Activated CD8-positive, alpha-beta memory T cell treated with anti-CD3 and anti-CD28 coated beads, Interleukin-2, amount 10 ng/mL, durations not matched to agents 7 days and 5 days (primary cell): ENCODE measurements at places on chromosomes 5 and 9.

DNA sequence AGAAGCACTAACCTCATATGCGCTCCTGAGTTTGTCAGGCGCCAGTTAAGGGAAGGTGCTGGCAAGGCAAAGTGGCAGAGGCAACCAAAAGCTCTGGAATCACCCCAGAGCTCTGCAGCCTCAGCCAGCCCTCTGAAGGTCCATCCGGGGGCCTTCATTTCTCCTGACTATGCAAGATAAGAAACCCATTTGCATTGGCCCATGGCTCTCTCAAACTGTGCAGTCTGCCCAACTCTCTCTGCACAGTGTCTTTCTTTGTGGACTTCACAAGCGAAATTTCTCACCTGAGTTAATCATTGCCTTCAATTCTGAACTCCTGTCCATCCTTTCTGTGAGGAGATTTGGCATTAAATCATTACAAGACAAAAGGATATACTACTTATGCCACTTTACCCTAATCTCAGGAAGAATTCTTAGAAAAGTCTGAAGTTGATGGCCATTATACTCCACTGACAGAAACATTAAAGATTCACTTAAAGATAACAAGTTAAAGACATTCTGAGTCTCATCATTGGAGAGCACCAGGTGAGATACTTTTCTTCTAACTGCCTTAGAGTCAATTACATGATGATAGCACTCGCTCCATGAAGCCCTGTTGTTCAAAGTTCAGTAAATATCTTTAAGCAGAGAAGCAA, 235.6 kb downstream of the SPOCK1 start:
- no peak for DNase-seq

- no peak for DNase-seq
These were observed 16.1 kb upstream of the MXD3 start for GRCh38 chr5:177327539-177328522.

DNA sequence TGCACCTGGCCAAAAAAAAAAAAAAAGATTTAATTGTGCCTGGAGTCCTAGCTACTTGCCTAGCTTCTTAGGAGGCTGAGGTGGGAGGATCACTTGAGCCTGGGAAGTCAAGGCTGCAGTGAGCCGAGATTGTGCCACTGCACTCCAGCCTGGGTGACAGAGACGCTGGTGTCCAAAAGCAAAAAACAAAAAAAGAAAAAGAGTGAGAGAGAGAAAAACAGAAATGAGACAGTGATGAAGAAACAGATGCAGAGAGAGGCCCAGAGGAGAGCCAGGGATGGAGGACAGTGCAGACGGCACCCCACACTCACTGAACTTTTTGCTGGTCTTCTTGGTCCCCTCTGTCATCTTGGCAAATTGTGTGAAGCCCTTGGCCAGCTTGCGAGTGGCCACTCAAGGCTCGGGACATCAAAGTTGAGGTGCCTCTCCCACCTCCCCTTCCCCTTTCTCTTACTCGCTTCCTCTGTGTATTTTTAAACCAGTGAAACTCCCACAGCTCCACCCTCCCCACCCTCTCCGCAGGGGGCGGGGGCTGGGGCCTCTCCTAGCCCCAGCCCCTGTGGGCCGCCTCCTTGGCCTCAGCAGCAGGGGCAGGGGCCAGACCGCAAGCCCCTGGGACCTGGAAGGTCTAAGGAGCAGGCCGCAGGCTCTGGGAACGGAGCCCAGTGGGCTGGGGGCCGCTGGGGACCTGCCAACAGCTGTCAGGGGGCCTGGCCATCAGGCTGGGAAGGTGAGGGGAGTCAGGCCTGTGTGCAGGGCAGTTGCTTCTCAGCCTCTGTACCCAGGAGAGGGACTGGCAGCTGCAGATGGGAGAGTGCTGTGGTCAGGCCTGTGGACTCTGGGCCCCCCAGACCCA, at the start of gene SH2D3C:
Gene SH2D3C (minus strand): TSS at position 387 of the 856 bp plus-strand sequence. CDS start 39 bp downstream, at position 348.
- peak; percentile 73 for DNase-seq

DNA sequence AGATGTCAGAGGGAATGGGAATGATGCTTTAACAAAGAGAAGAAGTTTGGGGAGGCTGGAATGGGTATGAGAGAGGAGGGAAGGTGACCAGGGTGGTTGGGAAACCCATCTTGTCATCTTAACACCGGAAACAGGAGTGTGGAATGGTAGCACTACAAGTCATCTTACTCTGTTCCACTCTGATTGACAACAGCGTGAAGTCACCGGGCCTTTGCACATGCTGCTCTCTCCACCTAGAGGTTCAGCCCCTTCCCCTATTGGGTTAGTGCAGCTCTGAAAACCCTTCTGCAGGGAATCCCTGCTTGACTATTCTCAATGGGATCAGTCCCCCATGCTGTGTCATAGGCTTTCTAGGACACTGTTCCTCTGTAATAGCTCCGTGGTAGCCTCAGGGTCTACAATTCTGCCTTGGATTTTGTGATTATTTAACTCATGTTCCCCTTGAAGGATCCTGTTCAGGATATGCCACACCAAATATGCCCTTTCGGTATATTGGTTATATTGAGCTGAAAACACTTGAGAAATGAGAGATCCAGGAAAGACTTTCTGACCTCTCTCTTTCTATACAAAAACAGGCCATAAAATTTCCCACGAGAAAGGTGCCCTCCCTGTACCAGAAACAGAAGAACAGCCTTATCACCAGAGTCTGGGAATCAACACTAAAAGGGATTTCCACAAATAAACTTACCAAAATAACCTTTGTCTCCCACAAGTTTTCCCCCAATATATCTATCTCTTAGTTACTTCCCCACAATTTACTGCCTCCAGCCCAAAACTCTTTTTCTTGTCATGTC, 86.3 kb downstream of the TLE1 start:
- DNase-seq = no peak

DNA sequence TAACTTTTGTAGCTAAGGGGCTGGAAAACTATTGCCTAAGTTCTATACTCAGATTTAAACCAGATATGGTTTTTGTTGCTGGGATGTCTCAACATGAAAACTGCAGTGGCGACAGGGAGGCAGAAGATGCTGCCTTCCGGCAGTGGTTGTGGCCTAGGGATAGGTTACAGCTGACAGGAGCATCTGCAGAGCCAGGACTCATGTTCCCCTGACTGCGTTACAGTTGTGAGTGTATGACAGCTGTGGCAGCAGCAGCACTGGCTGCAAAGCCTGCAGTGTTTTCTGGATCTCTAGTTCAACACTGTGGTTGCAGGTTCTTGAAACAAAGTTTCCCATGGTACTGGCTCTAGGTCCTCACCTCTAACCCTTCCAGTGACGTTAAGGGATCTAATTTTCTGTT, 498.8 kb upstream of the CDH18 start:
- no peak for DNase-seq

- no peak for DNase-seq
These were observed 61.7 kb downstream of the JMY start for GRCh38 chr5:79297661-79298060.

DNA sequence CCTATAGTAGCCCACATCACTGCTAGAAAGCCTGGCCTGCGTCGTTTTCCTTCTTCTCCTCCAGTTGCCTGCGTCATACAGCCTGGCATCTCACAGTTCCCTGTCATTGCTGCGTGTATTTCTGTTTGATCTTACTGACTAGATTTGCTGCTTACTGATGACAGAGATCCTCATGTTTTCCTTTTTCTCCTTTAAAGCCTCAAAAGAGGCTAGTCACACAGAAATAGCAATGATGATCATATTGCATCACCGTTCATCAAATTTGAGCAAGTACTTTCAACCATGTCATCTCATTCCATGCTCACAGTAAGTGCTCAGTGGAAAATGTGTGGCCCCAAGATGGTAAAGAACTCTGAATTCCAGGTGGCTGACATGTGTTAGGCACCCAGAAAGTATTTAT, 76.8 kb downstream of the MVB12B start:
- DNase-seq = no peak

DNA sequence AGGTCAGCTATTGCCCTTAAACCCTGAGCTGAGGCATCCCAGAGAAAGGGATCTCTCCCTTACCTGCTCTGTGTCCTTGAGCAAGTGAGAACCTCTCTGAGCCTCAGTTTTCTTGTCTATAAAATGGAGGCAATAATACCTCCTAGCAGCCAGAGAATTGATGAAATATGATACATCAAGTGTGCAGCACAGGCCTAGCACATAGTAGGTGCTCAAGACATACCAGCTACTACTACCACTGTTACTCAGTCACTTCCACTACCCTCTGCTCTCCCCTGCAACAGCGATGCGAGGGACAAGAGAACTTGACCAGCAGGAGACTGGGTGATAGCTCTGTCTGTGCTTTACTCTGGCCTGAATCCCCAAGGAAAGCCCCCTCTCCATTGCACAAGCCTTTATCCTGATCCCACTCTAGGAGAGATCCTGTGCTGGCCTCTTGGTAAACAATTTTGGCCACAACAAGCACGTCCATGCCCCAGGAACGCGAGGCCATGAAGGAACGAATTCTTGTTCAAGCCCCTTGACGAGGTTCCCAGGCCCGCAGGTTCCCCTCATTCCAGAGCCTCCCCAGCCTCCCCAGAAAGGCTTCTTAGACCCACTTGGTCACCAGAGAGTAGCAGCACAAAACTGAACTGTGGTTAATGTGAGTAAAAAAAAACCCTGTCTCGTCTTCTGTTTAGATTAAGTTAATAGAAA, 39.4 kb downstream of the LRSAM1 start:
- no peak for DNase-seq

- DNase-seq = no peak
These were observed 18.9 kb upstream of the NPR3 start for GRCh38 chr5:32692036-32692746.

GRCh38 chr9:111484572-111484894, 350 bp upstream of the ECPAS start:
- no peak for DNase-seq

DNA sequence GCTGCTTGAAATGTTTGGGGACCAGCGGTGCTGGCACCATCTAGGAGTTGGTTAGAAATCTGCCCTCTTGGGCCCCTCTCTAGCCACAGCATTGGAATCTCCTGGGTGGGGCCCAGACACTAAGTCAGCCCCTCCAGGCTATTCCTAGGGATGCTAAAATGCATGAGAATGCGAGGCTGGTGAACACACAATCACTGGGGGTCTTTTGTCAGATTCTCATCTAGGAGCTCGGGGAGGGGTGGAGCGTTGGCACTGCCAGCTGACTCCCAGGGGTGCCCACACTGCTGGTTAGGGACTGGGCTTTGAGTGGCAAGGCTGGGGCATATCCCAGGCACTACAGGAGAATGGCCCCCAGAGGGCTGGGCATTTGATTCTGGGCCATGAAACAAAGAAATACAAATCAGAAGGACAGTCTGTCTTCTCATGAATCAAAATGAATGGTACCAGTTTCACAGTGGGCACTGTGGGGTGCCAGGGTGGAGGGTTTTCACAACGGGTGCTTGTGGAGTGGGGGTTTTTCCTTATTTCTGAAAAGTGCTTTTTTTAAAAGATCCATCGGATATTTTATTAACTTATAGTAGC, 127.8 kb upstream of the RAPGEF1 start:
- no peak for DNase-seq

DNA sequence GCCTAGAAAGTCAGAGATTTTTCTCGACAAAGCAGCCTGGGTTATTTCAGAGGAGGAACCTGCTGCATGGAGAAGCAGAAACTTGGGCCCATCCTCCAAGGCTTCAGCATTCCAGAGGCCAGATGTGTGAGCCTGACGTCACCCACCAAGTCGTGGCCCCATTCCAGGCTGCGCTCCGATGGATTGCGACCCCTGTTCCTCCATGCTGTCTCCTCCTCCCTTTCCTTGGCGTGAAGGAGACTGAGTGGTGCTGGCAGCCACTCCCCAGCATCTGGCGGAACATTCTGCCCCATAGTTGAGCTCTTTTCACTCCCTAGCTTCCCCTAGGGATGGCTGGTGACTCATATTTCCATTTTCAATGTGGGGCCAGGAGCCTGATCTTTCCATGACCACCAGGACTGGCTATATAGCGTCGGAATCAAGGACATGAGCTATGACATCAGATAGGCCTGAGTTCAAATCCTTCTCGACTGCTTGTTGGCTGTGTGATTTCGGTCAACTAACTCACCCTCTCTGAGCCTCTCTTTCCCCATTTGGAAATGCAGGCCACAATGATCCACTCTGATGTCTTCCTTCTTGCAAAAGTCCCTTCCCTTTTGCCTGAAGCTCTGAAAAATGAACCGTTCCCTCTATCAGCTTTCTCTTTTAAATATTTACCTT, 24.5 kb upstream of the DUSP1 start:
- DNase-seq = no peak

GRCh38 chr9:105341434-105342146, 97.1 kb downstream of the SLC44A1 start:
- no peak for DNase-seq

DNA sequence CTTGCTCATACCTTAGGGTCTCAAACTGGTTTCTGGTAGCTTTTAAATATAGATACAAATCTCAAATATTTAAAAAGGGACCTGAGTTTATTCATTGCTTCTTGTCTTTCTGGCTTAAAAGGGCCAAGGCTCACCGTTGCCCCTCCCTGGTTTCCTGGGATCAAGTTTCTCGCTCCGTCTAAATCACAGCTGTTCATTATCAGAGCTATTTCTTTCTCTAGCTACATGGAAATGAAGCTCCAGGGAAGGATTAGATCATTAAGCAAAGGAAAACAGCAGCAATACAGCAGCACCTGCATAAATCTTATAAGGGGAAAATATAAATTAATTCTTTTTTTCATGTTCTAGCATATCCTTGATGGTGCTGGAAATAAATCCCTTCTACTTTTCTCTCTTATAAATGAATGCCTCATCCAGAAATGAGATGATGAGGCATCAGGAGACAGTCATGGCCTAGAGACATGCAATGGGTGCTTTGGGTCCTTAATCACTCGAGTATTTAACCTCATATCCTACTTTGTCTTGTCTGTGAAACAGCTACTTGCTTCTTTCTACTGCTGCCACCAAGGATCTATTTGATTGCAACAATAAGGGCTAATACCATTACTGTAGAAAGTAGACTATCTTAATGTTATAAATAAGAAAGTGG, 320.1 kb downstream of the TRPM3 start:
- no peak for DNase-seq

- DNase-seq = no peak
These were observed 11.0 kb upstream of the ACER2 start for GRCh38 chr9:19397845-19398244.

- DNase-seq = no peak
These were observed 74.1 kb upstream of the CCL21 start for GRCh38 chr9:34783951-34784487.

DNA sequence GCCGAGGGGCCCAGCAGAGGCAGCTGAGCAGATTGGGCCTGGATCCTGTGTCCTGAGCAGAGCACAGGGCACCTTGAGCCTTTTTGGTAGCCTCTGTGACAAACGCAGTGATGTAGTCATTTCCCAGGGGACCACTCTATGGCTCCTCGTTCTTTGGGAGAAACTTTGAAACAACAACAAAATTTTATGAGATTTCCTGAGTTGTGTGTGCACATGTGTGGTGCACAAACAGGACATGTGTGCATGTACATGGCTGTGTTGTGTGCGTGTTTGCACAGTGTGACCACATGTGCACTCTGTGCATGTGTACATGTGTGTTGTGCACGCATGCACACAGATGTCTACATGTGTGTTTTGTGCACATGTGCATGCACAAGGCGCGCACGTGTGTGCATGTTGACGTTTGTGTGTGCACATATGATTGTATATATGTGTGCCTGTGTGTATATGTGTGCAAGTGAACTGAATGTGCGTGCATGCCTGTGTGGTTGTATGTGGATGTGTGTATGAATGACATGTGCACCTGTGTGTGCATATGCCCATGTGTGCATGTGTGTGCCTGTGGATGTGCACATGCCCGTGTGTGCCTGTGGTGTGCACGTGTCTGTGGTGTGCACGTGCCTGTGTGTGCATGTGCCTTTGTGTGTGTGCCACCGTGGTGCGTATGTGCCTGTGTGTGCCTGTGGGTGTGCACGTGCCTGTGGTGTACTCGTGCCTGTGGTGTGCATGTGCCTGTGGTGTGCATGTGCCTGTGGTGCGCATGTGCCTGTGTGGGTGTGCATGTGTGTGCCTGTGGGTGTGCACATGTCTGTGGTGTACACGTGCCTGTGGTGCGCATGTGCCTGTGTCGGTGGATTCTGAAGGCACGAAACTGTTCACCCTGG, 221.6 kb downstream of the CACNA1B start:
- DNase-seq = peak; percentile 21
